Activated CD8-positive, alpha-beta memory T cell treated with anti-CD3 and anti-CD28 coated beads, Interleukin-2, amount 50 U/mL, for 4 hours (primary cell): ENCODE measurements at places on chromosomes 7 and 10.

DNA sequence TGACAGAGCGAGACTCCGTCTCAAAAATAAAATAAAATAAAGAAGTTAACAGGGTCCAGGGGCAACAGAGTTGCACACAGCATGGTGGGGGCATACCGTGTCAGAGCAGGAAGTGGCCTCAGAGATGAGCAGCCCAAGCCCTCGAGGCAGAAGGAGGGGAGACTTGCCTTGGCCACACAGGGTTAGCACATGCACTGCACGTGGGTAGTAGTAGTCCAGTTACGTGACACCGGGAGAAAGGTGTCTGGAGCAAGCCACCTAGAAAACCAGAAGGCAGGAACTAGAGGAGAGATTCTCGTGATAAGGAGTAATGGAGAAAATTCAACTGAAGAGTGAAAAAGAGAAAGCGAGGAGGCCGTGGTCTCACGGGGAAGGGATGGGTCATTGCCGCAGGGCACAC is 9.8 kb upstream of the DENND2A start:
- DNase-seq = no peak

DNA sequence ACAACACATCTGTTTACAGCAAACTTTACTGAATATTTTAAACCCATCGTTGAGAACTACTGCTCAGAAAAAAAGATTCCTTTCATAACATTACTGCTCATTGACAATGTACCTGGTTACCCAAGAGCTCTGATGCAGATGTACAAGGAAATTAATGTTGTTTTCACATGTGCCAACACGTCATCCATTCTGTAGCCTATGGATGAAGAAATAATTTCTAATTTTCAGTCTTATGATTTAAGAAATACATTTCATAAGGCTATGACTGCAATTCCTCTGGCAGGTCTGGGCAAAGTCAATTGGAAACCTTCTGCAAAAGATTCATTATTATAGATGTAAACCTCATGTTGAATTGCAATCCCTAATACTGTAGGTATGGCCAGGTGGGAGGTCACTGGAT is 16.7 kb upstream of the CNNM1 start:
- DNase-seq = no peak

GRCh38 chr7:91324663-91325062 is 60.4 kb downstream of the FZD1 start:
- DNase-seq = no peak

DNA sequence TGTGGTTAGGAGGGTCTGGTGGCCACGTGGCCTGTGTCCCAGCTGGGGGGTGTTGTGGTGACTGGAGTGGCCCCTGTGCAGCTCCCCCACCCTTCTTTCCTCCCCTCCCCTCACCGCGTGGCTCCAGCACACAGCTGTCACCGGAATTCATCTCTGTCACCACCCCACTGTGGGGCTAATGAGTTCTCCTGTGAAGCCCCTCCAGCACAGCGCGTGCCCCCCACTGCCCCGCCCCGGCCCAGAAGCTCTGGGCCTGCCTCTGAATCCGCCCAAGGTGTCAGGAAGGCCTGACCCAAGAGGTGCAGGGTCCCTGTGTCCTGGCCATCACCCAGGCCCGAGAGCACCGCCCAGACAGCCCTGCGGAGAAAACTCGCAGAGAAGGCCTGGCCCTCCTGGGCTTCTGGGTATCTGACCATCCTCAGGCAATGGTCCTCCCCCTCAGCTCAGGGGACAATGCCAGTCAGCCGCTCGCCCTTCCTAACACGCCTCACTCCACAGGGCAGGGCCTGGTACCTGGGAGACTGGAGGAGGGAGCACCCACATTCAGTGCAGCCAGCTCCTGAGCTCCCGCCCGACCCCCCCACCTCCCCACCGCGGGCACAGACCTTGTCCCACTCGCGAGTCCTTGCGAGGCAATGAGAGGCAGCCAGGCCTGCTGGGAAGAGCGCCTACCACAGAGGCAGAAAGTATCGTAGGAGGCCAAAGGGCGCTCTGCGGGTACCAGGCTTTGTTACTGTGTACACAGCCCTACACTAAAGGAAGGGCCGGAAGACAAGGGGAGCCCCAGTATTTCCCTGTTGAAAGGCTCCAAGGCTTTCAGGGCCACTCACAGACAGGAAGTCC is 38.2 kb downstream of the GBX1 start:
- DNase-seq = no peak

GRCh38 chr10:71799112-71799511 is 25.8 kb upstream of the VSIR start:
- DNase-seq = no peak

DNA sequence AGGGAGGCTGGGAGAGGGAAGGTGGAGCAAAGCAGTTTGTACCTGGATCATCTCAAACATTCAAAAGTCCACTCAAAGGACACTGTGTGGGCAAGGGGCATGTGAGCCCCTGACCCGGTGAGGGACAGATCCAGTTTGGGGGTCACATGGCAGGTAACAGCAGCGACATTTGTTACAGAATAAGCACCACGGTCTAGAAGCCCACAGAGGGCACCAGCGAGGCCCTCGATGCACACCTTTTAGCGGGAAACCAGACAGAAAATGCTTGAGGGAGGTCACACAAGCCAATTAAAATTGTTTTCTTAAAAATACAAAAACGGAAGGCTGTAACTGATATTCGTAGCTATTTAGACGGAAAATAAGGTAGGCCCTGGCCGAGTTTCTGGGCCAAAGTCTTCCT is 144.4 kb downstream of the ZMYND11 start:
- no peak for DNase-seq

- no peak for DNase-seq
These were observed 37.7 kb upstream of the ZNF438 start for GRCh38 chr10:31069411-31069810.
